Stimulated activated CD4-positive, alpha-beta T cell treated with anti-CD3 and anti-CD28 coated beads, Interleukin-1b, Interleukin-23, amount 100 ng/mL, for 1 hour (primary cell): ENCODE measurements at places on chromosomes 4 and X.

- DNase-seq, result no peak
These were observed 48.5 kb upstream of the PABPC1L2A start for GRCh38 chrX:73127700-73128241.

DNA sequence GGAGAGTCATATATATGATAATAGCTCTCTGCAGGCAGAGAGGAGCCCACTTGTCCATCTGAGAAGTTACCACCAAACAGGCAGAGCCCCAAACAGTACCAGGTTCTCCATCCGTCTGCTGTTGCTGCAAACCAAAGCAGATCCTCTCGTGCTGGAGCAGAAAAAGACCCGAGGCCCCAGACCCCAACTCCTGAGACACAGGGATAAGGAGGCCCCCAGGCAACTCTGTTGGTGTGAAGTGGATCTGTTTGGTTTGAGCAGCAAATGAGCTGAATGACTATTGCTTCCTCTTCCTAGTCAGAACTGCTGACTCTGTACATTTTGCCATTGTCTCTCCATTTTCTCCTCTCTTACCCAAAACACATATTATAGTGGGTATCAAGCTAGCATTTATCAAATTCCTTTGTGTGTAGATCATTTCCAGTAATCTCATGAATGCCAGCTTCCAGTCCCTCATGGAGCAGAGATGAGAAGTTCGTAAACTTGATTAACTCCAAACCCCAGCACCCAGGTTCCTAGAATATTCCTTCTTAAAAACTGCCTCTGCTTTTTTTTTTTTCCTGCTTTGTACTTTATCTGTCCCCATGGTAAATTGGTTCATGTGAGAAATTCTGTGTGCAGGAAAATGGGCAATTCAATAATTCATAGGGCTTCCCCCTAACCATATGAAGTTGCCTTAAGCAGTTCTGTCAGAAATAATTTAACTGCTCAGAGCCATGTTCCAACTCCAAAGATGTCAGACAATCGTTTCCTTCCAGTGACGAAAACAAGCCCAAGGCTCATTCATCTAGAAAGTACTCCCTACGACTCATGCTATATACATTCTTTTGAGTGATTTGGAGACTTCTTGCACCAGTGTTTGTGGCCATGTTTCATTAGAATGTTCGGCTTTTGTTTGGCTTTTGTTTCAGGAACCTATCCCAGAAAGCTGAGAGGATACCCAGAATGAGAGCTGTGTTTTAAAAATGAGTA is 98.6 kb upstream of the ATXN3L start:
- DNase-seq, result no peak

- no peak for DNase-seq
These were observed 217.9 kb downstream of the CENPC start for GRCh38 chr4:67327245-67328017.

DNA sequence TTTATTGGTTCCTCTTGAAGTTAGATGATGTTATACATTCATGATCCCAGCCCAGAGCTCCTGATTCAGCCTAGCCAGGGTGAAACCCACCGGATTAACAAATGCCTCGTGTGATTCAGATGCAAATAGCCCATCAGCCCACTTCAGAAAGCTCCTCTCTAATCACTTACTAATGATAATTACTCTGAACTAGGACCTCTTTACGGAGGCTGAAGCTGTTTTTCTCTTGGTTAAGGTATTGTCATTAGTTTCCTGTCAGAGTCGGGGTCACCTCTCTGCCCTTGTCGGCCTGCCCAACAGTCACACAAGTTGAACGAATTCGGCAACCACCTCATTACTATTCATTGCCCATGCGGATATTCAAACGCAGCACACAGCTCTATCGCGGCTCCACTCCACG is 36.6 kb downstream of the ZFP42 start:
- no peak for DNase-seq

GRCh38 chr4:88010966-88011365 is 3.5 kb downstream of the PKD2 start:
- no peak for DNase-seq
